ENCODE measurements at places on chromosomes 2 and 18.

- DNase-seq = no peak
Observed at GRCh38 chr2:174901075-174901474, 104.1 kb downstream of the CHN1 start.

GRCh38 chr18:52070291-52070756 lies 269.7 kb upstream of the DCC start:
- no peak for DNase-seq

DNA sequence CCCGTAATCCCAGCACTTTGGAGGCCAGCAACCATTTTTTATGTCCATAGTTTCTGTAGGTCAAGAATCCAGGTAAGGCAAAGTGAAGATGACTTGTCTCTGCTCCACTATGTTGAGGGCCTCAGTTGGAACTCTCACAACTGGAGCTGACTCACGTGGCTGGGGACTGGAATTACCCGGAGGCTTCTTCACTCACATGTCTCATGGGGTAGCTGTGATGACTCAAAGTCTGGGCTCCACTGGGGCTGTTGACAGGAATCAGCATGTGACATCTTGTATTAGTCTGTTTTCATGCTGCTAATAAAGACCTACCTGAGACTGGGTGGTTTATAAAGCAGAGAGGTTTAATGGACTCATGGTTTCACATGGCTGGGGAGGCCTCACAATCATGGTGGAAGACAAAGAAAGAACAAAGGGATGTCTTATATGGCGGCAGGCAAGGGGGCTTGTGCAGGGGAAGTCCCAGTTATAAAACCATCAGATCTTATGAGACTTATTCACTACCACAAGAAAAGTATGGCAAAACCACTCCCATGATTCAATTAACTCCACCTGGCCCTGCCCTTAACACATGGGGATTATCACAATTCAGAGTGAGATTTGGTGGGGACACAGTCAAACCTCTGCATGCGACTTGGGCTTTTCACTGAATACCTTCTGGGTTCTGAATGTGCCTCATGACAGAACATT lies 7.8 kb upstream of the PPP1R1C start:
- no peak for DNase-seq

DNA sequence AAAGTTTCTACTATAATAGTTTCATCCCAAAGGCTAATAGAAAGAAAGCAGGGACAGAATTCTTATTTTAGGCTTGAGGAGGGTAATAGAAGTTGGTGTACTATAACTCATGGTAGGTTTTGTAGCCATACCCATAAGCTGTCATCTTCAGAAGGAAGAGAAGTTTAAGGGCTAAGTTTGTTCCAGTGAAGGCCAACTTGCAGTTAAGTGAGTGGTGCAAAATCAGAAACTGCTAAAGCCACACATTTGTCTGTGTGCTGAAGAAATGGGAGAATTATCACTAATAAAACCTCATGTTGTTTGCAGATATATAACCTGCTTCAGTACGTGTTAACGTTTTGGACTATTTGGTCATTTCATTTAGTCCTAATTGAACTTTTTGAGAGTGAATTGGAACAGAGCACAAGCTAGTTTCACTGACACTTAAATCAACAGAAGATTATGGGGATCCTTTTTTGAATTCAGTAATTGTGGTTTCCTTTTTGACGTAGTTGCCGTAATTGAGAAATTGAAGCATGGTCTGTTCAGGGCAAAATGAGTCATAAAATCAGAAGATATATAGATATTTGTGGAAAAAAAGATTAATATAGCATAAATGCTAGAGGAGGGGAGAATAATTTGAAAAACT lies 69.1 kb downstream of the PHLPP1 start:
- DNase-seq = no peak

DNA sequence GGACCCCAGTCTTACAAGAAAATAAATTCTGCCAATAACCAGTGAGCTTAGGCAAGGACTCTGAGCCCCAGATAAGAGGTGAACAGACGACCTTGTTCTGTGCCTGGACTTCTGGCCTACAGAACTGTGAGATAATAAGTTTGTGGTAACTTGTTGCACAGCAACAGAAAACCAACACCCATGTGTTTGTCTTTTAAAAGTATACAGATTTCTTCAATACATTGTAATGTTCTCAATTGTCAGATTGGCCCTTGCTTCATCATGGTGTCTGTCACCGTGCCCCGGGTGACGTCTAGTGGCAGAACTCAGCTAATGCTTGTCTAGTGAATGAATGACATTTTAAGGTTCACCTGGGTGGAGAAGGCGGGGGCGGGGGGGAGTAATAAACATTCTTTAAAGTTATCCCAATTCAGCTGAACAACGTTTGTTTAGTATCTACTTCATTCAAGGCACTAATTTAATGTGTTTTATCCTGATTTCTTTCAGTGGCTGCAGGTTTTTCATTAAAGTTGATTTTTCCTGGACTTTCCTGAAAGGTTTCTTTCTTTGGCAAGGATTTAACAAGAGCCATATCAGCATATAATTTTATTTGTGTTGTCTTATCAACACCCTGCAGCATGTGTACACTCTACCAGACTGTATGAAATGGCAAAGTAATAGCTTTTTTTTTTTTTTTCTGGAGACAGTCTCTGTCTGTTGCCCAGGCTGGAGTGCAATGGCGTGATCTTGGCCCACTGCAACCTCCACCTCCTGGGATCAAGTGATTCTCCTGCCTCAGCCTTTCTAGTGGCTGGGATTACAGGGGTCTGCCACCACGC lies 123.8 kb upstream of the DLX2 start:
- no peak for DNase-seq

GRCh38 chr2:62808554-62808953 lies 103.0 kb downstream of the EHBP1 start:
- no peak for DNase-seq

DNA sequence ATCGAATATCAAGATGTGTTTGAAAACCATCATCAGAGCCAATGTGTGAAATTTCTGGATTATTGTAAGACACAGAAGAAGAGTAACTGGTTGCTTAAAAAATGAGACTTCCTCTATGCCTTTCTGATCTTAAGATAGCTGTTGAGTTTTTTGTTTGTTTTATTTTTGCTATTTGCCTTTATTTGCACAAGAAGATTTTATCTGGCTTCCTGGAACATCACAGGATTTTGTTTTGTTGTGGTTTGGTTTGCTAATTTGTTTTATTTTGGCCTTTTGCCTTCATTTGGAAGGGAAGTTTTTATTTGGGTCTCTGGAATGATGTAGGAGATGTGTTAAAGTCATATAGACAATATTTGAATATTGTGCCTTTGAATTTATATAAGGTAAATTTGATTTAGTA lies 3.9 kb upstream of the CYTIP start:
- no peak for DNase-seq

DNA sequence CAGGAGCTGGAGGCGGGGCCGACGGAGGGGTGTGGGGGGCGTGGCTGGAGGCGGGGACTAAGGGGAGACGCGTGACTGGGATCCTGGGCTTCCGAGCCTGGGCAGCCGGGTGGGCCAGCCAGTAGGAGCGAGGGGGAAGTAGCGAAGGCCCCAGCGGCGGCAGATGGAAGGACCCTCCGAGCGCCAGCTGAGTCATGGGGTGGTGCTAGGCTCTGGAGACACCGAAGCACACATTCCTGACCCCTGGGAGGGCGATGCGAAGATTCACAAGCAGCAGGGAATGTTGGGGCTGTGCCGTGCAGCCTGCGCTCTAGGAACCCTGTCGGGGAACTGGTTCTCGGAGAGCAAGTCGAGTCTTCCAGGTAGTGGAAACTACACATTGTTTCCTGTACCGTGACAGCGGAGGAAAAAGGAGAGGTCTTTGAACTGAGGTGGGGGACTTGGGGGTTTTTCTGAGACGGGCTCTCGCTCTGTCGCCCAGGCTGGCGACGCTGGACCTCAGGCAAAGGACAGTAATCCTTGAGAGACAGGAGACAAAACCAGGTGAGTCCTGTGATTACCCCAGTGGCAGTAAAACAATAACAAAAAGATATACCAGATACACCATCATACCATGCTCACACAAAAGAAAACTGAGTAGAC lies 650 bp upstream of the AFG3L2 start:
- no peak for DNase-seq

DNA sequence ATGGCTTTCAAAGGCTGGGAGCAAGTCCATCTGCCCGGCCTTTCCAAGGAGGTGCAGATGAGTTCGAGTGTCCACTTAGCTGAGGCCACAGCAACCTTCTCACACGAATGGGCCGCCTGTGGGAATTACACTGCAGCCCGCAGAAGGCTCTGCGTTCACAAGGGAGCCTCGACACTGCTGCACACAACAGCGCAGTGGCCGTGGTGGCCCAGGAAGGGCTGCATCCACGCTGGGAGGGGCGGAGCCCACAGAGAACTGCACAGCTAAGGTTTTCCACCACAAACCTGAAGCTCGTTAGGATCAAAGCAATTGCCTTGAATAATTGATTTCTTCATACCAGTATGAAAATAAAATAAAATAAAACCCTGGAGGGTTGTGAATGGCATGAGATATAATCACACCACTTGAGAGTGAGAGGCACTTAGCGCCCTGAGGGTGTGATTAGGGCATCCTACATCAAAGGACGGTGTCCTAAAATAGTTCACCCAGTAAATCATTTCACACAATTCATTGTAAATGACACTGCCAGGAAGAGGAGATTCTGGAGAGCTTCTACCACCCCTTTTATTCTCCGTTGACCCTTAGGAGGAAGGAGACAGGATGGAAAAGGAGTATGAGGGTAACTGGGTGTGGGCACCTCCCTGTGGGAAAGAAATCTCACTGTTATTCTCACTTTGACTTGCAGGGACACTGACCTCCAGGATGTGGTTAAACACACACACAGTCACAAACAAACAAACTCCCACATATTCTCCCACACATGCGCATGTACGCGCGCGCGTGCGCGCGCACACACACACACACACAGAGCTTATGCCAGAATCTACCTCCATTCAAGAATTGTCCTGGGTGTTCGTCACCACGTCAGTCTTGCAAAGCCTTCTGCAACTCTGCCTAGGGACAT lies 256.6 kb upstream of the ID2 start:
- DNase-seq = no peak

GRCh38 chr2:120702801-120703200 lies 32.9 kb upstream of the GLI2 start:
- DNase-seq = no peak

- DNase-seq = no peak
Observed at GRCh38 chr2:229586012-229586411, 128.3 kb downstream of the DNER start.

DNA sequence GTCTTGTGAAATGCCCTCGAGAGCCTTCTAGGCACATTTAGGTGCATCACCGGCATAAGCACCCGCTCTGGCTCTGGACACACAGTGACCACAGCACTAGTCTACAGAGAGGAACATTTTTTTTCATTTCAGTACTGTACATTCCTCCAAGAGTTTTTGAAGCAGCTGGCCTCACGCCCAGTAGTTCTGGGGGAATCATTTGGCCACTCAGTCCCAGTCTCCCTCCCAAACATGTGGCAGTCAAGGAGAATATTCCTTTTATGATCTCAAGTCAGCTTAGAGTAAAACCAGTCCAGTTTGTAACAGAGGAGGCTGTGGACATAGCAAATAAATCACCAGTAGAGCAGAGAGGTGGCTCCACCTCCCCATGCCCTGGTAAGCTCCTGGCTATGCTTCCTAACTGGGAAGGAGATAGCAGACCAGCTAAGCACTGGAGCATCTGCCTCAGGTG lies 48.1 kb downstream of the KCNE4 start:
- DNase-seq = no peak

DNA sequence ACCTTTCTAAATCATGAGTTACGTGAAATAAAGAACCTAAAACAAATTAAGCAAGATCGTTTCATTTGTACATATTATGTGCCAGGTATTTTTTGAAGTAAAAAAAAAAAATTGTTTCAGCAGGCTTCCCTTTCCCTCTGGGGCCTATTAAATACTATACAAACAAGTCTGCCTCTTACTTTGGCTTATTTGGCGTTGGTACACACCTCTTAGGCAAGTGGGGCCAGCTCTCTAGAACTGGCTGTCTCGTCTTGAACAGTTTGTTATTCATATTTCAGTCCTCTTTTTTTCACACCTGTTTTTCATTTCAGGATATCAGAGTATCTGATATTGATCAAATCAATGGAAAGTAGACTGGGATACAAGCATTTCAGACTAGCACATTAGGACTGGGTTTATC lies 27.4 kb upstream of the PPP3R1 start:
- DNase-seq = no peak

DNA sequence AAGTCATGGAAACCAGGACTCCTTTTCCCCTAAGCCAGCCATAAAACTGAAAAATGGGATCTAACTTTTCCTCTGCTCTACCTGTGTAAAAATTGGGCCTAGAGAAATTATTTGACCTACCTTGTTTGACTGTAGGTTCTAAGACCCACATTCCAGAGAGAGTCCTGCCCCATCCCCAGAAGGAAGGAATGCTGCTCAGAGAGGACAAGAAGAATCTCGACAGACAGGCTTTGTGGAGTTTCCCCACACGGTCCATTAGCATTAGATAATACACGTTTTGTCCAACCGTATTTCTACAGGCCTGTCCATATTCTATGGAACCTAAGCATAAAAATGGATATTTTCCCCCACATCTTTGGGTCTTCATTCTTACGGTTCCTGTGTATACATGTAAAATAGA lies 403.3 kb downstream of the METTL4 start:
- no peak for DNase-seq

- DNase-seq = no peak
Observed at GRCh38 chr2:161651547-161651946, 27.3 kb downstream of the SLC4A10 start.

GRCh38 chr2:30224151-30224550 lies 7.2 kb upstream of the LBH start:
- no peak for DNase-seq

GRCh38 chr2:203279288-203279687 lies 40.5 kb downstream of the CYP20A1 start:
- no peak for DNase-seq

GRCh38 chr2:226894752-226895151 lies 58.9 kb downstream of the RHBDD1 start:
- DNase-seq = no peak

DNA sequence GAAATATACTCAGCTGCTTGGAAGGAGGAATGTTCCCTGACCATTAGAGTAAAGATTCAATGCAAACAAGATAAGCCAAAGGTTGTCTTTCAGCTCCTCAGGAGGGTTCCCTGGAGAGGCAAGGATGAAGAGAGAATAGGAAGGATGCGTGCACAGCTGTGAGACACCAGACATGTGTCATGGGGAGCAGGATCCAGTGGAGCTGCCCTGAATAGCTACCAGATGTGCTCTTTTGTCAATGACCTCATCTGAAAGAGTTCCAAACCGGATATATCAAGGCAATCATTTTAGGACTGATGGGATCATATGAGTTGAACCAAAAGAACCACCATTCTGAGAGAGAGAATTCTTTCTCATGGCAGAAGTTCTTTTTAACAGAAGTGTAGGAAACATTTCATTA lies 490.6 kb downstream of the IRS1 start:
- no peak for DNase-seq

- DNase-seq = no peak
Observed at GRCh38 chr2:150478200-150478974, 9.1 kb downstream of the RND3 start.
